ENCODE measurements at places on chromosomes 5 and 9. TPM values are rescaled to one million over a fixed set of nuclear protein-coding genes. Genes with fewer than 3 reads are reported as not detected.

- peaks cover 30% of the 10 kb centered on the region for H3K27me3 ChIP-seq
- no peaks in the 10 kb centered on the region for H3K36me3 ChIP-seq
- H3K4me3 ChIP-seq = peak overlapping the region; percentile 70
- peaks cover 34% of the 10 kb centered on the region for H3K4me1 ChIP-seq
Measured at GRCh38 chr5:124748687-124749594, 2.5 kb upstream of the ZNF608 start.

DNA sequence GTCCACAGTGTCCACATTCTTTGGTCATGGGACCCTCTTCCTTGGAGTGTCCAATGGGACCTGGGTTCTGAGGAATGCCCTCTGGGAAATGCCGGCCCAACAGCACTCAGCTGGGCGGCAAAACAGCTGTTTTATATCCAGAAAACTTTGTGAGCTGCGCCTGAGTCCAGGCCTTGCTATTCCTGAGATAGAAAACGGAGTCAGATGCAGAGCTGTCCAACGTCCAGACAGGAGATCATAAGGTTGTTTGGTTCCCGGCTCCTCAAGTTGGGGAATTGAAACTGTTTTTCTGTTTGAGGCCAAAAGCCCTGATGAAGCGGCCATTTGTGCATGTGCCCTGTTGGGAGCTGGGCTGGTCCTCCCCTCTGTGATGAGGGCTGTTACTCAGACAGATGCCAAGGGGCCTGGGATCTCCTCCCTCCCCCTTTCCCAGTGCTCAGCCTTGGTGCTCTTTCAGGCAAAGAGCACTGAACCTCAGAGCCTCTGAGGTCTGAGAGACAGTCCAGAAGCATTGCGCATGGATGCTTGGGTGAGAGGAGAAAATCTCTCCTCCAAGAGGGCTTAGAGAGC, 66.6 kb upstream of the GARNL3 start:
- no peak for DNase-seq
- no peaks in the 10 kb centered on the region for H3K36me3 ChIP-seq
- H3K4me3 ChIP-seq = no peak overlapping the region
- H3K4me1 ChIP-seq = peaks cover 6% of the 10 kb centered on the region
- H3K27me3 ChIP-seq = peaks cover 17% of the 10 kb centered on the region
- H3K27ac ChIP-seq = no peak overlapping the region

DNA sequence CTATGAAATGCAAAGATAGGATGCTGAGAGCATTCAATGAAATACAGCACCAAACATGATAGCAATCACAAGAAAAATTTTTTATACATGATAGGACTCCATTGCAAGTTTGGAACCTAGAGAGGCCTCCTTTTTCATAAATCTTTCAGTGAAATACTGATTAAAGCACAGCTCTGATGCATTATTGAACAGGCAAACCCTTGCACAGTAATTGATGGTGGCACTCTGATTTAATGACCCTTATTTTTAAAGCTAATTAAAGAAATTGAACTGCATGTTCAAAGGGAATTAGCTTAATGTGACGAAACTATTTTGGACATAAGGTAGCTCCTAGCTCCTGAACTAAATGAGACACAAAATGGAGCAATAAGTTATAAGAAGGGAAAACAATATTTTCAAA, 44.6 kb downstream of the MPDZ start:
- no peak for DNase-seq
- H3K36me3 ChIP-seq = no peaks in the 10 kb centered on the region
- H3K4me1 ChIP-seq = no peaks in the 10 kb centered on the region
- no peaks in the 10 kb centered on the region for H3K27me3 ChIP-seq

DNA sequence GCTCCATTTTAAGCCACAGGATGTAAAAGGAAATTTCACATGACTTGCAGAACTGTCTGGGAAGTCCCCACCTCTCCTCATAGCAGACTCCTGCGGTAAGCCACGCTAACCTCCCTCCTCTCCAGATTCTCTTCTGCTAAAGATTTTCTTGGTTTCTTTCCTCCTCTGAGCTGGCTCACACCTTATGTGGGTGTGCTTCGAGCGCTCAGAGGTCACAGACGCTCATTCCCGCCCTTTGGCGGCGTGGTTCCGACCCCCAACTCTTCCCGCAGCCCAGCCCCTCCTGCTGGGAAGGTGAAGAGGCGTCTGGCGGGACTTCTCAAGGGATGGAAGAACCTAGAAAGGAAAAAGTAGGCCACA, 32.9 kb upstream of the CDK20 start:
- DNase-seq = no peak
- H3K27ac ChIP-seq = no peak overlapping the region
- H3K27me3 ChIP-seq = no peaks in the 10 kb centered on the region
- H3K36me3 ChIP-seq = no peaks in the 10 kb centered on the region
- no peak overlapping the region for H3K4me3 ChIP-seq

- no peaks in the 10 kb centered on the region for H3K27me3 ChIP-seq
Measured at GRCh38 chr9:81871695-81872094, 56.5 kb upstream of the SPATA31D4 start.

DNA sequence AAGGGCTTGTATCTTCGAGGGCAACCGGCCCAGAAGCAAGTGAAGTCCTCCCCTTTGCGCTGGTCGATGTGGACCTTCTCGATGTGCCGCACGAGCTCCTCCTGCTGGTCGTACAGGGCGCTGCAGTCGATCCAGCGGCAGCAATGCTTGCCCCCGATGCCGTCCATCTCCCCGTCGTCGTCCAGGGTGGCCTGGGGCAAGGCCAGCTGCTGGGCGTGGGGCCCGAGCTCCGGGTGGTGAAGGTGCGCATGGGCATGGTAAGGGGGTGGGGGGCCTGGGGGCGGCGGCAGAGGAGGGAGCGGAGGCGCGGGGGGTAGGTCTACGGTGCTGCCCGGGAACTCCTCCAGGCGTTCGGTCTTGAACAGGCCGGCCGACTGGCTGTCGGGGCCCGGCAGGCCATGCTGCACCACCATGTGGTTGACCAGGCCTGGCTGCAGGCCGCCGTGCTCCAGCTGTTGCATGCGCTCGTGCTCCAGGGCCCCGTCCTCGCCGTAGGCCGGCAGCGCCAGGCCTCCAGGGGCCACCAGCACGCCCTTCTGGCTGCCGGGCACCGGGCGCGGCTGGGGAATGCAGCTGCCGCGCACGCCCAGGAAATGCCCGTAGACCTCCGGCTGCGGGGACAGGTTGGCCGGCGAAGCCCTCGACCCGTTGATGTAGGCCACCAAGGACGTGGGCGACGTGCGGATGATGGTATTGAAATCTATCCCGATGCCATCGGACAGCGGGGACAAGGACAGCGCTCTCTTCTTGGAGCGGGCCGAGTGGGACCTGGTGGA, 181.8 kb downstream of the GLIS3 start:
- peaks cover 31% of the 10 kb centered on the region for H3K4me1 ChIP-seq
- no peaks in the 10 kb centered on the region for H3K27me3 ChIP-seq
- no peak overlapping the region for H3K27ac ChIP-seq

Gene SIT1
- not detected for total RNA-seq

Gene TEK
- total RNA-seq = 3.5 TPM

GRCh38 chr9:73260506-73260905, 108.8 kb downstream of the ANXA1 start:
- H3K27me3 ChIP-seq = peaks cover under 1% of the 10 kb centered on the region
- no peak overlapping the region for H3K27ac ChIP-seq
- H3K36me3 ChIP-seq = no peaks in the 10 kb centered on the region
- no peaks in the 10 kb centered on the region for H3K4me1 ChIP-seq
- no peak overlapping the region for H3K4me3 ChIP-seq

Gene CHSY3
- total RNA-seq = 0.29 TPM

GRCh38 chr9:84163052-84163650, 177.4 kb downstream of the SLC28A3 start:
- no peaks in the 10 kb centered on the region for H3K36me3 ChIP-seq
- H3K4me1 ChIP-seq = peaks cover 3% of the 10 kb centered on the region
- no peak overlapping the region for H3K4me3 ChIP-seq

Gene URM1
- 71.6 TPM for total RNA-seq

DNA sequence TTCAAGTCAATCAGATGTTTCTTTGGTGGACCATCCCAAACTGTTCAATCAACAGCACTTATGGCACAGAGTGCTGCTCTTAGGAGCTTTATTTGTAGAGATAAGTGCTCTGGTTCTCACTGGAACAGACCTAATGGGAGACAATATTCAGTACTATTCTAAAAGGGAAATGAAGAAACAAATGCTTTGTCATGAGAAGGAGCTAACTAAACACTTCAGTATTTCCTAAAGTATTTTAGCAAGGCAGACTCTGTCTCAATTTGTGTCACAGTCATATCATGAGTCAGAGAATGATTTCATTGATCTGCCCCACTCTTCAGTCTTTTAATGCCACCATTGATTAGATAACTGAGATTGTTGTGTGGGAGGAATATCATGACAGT, 175.3 kb downstream of the SLF1 start:
- peak overlapping the region; percentile 49 for H3K4me3 ChIP-seq
- peaks cover 28% of the 10 kb centered on the region for H3K4me1 ChIP-seq
- H3K36me3 ChIP-seq = no peaks in the 10 kb centered on the region
- peak overlapping the region; percentile 90 for H3K27ac ChIP-seq
- DNase-seq = peak; percentile 46
- no peaks in the 10 kb centered on the region for H3K27me3 ChIP-seq

DNA sequence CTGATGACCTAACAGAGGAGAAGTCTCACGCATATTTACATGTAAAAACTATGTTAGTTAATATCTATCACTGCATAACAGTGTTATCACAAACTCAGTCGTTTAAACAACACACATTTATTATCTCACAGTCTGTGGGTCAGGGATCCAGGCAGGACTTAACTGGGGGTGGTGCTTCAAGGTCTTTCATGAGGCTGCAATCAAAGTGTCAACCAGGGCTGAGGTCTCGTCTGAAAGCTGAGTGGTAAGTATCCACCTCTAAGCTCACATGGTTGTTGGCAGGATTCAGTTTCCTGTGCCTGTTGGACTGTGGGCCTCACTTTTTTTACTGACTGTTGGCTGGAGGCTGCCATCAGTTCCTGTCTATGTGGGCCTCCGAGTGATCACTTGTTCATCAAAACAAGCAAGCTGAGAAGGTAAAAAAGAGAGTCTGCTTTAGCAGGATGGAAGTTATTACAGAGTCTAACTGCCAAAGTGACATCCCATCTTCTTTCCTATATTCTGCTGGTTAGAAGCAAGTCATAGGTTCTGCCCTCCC, 188.6 kb downstream of the CARTPT start:
- no peak for DNase-seq
- H3K4me1 ChIP-seq = peaks cover 21% of the 10 kb centered on the region
- no peak overlapping the region for H3K27ac ChIP-seq
- no peaks in the 10 kb centered on the region for H3K36me3 ChIP-seq
- no peak overlapping the region for H3K4me3 ChIP-seq
- H3K27me3 ChIP-seq = peaks cover 10% of the 10 kb centered on the region

- H3K27ac ChIP-seq = peak overlapping the region; percentile 36
- no peaks in the 10 kb centered on the region for H3K36me3 ChIP-seq
- H3K4me3 ChIP-seq = peak overlapping the region; percentile 70
- H3K27me3 ChIP-seq = no peaks in the 10 kb centered on the region
- peaks cover 10% of the 10 kb centered on the region for H3K4me1 ChIP-seq
Measured at GRCh38 chr9:130051855-130052254, 1.9 kb upstream of the GPR107 start.

DNA sequence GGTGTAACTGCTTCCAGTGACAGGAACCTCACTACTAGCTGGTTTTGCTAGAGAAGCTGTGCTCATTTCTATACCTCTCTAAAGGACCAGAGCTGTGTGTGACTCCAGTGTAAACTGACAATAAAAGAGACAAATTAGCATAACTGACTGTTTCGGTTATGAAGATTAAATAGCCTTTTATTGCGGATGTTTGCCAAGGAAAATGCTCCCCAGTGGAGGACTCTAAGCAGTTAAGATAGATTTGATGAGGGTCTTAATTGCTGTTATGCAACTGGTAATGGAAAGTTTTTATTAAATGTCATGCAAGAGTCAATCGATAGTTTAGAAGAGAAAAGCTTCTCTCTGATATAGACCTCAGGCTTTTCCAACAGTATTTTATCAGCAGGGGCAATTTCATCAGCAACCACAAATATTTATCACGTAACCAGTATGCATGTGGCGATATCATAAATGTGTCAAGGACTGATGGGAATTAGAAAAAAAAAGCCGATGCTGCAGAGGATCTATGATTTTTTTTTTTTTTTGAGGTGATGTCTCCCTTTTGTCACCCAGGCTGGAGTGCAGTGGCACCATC, 275.2 kb upstream of the DMAC1 start:
- H3K4me3 ChIP-seq = no peak overlapping the region
- DNase-seq = no peak
- no peaks in the 10 kb centered on the region for H3K27me3 ChIP-seq
- H3K27ac ChIP-seq = no peak overlapping the region
- peaks cover 4% of the 10 kb centered on the region for H3K36me3 ChIP-seq
- no peaks in the 10 kb centered on the region for H3K4me1 ChIP-seq

DNA sequence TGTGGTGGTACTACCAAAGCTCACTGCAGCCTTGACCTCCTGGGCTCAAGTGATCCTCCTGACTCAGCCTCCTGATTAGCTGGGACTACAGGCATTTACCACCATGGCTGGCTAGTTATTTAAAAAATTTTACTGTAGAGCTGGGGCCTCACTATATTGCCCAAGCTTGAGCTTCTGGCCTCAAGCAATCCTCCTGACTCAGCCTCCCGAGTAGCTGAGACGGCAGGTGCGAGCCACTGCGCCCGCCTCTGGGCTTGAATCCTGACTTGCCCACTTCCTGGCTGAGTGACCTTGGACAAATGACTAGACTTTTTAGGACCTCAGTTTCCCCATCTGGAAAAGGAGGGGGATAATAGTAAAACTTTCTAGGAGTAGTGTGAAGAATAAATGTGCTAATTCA, 32.1 kb downstream of the NCS1 start:
- H3K27ac ChIP-seq = no peak overlapping the region
- peaks cover 4% of the 10 kb centered on the region for H3K27me3 ChIP-seq
- H3K4me1 ChIP-seq = peaks cover 8% of the 10 kb centered on the region
- H3K36me3 ChIP-seq = no peaks in the 10 kb centered on the region

DNA sequence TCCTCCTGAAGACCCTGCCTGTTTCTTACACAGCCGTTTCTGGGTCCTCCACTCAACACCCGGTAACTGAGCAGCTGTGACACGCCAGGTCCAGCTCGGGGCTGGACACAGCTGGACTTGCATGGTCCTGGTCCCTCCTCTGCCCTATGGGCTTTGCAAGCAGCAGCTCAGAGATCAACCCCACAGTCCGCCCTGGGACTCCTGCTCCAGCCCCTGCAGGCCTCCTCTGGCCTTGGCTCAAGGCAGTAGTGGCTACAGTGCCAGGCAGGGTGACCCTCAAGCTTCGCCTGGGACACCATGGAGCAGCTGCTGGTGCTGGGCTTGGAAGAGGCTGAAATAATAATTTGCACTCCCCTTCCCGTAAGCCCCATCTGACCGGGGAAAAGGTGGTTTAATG, 66.1 kb upstream of the OLFM1 start:
- H3K27me3 ChIP-seq = peaks cover 38% of the 10 kb centered on the region
- H3K4me1 ChIP-seq = peaks cover 11% of the 10 kb centered on the region
- DNase-seq = no peak
- no peak overlapping the region for H3K27ac ChIP-seq
- H3K36me3 ChIP-seq = peaks cover 3% of the 10 kb centered on the region
- no peak overlapping the region for H3K4me3 ChIP-seq
